Activated CD4-positive, CD25-positive, alpha-beta regulatory T cell treated with anti-CD3 and anti-CD28 coated beads, Interleukin-2, amount 50 U/mL, for 16 hours (primary cell): ENCODE measurements at places on chromosomes 5 and 9.

DNA sequence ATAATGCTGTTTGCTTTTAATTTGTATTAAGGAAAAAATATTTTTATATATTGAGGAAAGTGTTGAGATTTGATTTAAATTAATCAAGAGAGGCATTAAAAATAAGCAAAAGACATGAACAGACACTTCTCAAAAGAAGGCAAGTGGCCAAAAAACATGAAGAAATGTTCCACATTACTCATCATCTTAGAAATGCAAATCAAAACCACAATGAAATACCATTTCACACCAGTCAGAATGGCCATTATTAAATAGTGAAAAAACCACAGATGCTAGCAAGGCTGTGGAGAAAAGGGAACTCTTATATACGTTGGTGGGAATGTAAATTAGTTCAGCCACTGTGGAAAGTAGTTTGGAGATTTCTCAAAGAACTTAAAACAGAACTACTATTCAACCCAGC is 45.9 kb downstream of the RANBP17 start:
- no peak for DNase-seq

- peak; percentile 54 for DNase-seq
These were observed 592 bp downstream of the TUBB4B start for GRCh38 chr9:137241490-137242268.

DNA sequence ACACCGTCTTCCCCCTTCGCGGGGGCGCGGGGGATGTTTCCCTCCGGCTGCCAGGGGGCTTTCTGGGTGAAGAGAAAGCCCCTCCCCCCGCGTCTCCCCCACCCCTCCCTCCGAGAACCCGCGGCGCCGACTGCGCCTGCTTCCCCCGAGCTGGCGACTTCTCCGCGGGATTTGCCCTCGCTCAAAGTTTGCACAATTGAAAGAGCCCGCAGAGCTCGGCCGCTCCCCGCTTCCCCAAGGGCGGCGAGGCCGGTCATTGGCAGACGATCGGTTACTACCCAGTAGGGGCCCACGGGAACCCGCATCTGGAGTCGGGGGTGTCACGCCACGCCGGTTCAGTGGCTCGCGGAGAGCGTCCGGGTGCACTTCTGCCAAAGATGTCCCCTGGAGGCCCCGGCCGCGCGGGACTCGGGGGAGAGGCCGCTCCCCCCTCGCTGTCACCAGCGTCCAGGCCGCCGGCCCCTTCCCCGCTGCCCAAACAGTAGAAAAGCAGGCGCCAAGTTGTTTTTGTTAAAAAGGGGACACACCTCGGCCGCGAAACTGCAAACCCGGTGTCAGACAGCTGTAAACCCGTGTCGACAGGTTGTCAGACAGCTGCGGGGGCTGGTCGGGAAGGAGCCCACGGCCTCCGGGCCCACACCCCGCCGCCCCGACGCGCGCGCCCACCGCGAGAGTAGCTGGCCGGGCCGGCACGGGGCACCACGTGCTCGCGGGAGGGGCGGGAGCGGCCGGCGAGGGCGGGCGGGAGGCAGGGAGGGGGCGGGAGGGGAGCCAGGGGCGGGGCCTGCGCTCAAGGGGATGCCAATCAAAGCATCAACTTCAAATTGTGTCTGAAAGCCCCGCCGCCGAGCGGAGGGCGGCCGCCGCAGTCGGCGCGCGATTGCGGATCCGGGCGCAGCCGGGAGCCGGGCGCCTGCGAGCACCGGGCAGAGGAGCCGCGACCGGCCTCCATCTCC is at the start of gene IRX1:
Gene IRX1 (plus strand): TSS at position 827 of the 956 bp plus-strand sequence. CDS start 274 bp downstream, outside the sequence.
- DNase-seq = no peak

DNA sequence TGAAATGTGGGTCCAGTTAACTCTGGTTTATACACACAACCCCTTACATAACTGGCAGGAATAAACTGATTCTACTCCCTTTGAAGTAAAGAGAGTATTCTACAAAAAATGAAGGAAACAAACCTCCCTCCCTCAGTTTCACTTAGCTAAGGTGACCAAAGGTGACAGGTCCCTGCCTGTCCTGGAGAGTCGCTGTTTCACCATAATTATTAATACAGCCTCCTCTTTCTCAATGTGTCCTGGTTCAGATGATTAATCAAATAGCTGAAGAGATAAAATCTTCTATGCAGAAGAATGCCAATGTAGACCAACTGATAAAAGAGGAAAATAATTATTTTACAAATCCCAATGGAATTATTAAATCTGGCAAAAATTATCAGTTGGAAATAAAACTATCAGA is 163.7 kb upstream of the GNA14 start:
- no peak for DNase-seq

DNA sequence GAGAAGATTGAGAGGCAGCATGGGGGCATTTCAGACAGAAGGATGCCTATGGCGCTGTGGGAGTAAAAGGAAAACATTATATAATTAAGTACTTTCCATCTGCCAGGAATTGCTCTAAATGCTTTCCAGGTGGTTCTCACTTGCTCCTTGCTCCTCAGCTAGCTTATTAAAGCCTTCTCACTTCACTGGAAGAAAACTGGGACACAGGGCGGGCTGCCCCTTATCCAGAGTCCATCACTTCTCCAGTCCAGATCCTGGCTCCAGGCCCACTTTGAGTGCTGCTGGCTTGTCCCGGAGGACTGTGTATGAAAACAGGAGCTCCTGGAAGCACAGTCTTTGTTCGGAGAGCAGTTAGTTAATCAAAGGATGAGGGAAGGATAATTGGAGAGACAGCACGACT is 409.9 kb upstream of the ADAMTS16 start:
- no peak for DNase-seq

- DNase-seq = no peak
These were observed 167.4 kb upstream of the KIF2A start for GRCh38 chr5:62138607-62139006.

DNA sequence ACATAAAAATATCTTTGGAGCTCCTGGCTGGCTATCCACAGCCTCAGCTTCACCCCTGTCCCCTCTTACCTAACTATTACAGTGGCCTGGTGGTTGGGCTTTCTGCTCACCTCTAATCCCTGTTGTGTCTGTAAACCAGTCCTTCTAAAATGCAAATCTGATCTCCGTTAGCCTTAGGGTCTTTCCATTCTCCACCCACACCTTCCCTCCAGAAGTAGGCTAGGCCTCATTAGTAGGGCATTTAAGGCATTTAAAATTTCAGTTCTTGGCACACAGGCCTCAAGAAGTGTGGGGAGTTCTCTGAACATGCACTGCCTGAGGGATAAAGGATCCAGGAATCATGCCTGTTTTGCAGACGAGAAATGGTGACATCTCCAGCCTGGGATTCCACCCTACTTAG is 26.4 kb upstream of the STC2 start:
- no peak for DNase-seq

DNA sequence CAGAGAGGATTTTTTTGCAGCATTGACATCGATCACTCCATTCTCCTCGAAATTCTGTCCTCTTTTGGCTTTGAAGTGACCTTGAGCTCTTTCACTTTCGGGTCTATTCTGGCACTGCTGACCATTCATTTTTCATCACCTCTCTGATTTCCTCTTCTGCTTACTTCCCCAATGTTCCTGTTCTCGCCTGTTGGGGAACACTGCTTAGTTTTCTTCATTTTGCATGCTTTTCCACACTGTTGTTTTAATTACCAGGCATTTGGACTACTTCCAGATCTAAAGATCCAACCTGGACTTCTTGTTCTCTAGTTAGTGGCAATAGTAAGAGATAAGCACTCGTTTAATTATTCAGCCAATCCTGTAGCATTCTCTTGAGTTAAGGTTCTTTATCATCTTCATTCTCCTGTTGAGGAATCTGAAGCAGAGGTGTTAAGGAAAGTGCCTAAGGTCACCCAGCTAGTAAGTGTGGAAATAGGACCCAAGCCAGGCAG is 53.4 kb downstream of the MAN2A1 start:
- no peak for DNase-seq

- no peak for DNase-seq
These were observed 8.6 kb downstream of the TRPM3 start for GRCh38 chr9:71112866-71113265.

GRCh38 chr9:112047538-112048066 is 127.5 kb downstream of the SUSD1 start:
- no peak for DNase-seq

- DNase-seq = no peak
These were observed 43.3 kb downstream of the ANKRD33B start for GRCh38 chr5:10607023-10607665.

DNA sequence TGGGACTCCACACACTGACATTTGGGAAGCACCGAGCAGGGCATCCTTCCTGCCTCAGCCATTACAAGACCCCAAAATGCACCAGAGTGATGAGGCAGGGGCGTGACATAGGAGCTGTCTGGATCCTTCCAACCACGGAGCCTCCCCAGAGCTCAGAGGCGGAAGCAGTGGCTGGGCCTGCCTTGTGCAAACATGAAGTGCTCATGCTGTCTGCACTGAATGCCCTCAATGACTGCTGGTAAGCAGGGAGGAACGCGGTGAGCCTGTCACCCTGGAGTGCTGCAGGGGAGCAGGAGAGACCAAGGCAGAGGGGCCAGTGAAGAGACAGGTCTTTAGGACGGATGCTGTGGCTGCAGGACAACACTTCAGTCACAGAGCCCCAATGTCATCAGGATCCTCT is 60.2 kb upstream of the HRH2 start:
- no peak for DNase-seq

GRCh38 chr9:134325813-134326723 is at the start of gene RXRA:
Gene RXRA, plus strand, starts transcription at chr9:134326455. Its CDS starts 177 bp downstream, at chr9:134326632.
- peak; percentile 26 for DNase-seq

DNA sequence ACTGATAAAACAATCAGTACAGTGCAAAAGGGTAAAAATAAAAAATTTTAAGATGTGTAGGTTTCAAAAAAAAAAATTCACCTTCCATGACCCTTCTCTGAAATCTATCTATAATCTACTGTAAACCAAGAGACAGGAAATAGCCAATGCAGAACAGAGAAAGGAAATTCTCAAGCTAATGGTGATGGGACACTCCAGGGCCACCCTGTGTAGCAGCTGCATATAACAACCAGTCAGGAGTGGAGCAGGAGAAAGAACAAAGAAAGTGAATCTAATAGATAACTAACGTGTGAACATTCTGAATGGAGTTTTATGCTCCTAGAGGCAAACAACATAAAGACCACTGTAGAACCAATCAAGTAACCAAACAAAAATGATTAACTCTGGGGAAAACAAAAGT is 16.6 kb downstream of the SPTLC1 start:
- DNase-seq = no peak

DNA sequence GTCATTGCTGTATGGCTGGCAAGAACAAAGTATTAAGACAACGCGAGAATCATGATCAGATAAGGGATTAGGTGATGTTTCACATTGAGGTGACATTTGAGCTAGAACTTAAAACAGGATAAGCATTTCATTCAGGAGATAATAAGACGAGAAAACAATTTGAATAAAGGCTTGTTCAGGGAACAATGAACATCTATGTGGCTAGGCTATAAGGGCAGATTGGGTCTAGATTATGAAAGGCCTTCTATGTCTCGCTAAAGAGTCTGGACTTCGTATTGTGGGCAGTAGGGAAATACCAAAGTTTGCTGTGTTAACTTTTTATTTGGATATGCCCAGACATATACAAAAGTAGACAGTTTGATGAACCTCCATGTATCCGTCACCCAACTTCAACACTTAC is 6.9 kb downstream of the MRPL22 start:
- DNase-seq = no peak

DNA sequence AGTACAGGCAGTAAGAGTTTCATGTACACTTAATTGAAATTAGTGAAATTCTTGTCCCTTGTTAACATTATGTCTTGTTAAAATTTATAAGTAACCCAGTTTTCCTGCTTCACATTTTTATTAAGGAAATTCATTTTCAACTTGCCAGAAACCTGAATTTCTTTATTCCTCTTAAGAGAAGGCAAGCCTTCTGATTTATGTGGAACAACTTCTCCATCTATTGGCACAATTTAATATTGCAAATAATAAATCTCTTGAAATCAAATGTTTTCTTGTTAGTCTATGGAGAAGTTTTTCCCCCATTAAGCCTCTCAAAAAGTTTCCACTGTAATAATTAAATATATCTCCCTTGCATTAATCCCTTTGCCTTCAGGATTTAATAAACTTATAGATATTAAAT is 33.8 kb upstream of the ACO1 start:
- DNase-seq = no peak

DNA sequence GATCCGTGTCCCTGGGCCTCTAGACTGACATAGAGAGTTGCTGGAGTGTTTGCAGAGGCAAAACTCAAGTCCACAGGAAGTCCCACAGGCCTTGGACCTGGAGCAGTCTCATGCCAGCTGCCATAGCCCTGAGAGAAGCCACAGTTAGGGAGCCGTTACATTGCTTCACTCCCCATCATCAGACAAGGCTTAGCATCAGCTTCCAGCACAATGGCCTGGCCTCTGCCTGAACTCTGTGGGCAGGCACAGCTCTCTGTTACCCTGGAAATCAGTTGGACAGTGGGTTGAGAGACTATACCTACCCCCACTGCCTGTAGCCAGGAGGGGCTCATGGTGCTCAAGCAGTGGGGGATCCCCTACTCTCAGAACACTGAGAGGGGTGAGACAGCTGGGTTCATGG is 16.2 kb upstream of the C9orf72 start:
- no peak for DNase-seq

DNA sequence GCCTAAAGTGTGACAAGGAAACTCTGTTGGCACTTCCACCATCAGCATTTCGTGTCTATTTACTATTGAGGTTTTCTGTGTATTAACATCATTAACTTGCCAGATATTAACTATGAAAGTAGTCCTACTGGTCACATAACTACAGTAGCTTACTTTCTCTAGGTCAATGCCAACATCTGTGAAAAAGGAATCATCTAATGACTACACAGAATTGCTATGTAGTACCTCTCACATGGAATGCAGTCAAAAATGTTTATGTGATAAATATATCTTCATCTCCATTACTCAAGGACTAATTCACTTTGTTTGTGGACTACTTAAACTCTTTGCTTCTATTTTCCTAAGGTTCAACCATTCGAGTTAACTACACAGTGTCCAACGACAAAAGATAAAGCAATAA is 2.1 kb downstream of the SCAI start:
- DNase-seq = no peak

- DNase-seq = no peak
These were observed 6.5 kb upstream of the TBC1D9B start for GRCh38 chr5:179914032-179914755.

DNA sequence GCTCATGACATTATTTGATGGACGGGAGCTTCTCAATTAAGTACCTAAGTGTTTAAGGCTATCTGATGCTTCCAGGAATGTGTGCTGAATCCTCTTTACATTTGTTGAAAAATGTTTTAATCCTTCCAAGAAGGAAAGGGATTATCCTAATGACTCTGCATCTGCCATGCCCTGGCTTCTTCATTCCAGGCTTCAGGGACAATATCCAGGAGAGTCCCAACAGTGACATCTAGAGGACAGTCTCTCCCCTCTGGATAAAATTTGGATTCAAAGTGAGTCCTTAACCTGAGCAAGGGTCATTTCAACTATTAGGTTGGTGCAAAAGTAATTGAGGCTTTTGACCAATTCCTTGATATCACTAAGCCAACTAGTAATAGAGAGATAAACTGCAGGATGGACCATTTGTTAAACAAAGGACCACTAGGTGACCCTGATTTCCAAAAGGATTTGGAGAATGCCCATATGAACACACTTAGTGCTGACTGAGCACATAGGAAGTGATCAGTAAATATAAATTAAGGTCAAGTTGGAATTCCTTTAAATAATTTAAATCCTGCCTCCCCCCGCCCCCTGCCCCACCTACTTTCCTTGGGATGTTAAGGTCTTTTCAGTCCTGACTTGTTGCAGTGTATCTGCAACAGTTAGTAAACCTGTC is 19.1 kb downstream of the TNFSF8 start:
- DNase-seq = no peak

GRCh38 chr9:33818847-33819500 is 2.0 kb downstream of the UBE2R2 start:
- no peak for DNase-seq

GRCh38 chr5:88251048-88251711 is 17.5 kb downstream of the TMEM161B start:
- DNase-seq = no peak

- DNase-seq = no peak
These were observed 13.1 kb downstream of the TRIO start for GRCh38 chr5:14156290-14156649.
